ENCODE measurements at places on chromosomes 5 and 9.
A peak's percentile ranks its signal among the peaks of the same experiment; 100 is the strongest.

DNA sequence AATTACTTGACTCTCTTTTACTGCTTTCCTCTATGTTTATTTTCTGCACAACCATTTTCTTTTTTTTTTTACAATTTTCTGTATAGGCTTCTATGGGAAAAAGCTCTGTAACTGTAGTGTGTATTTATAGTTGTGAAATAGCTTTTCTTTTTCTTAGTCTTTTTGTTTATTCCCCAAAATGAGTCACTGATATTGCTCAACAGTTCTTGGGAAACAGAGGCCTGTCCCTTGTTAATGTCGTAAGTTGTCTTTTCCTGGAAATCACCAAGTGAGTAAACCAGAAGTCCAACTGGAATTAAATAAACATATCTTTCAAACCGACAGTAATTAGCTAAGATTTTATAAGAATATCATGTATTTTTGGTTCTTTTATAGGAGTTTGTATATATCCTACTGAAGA lies 325.1 kb upstream of the PRR16 start:
- DNase-seq: no peak

GRCh38 chr5:142972064-142972570 lies 201.9 kb downstream of the ARHGAP26 start:
- no peak for DNase-seq

- no peak for DNase-seq
Measured at GRCh38 chr5:112109331-112110007, 309.6 kb downstream of the EPB41L4A start.

DNA sequence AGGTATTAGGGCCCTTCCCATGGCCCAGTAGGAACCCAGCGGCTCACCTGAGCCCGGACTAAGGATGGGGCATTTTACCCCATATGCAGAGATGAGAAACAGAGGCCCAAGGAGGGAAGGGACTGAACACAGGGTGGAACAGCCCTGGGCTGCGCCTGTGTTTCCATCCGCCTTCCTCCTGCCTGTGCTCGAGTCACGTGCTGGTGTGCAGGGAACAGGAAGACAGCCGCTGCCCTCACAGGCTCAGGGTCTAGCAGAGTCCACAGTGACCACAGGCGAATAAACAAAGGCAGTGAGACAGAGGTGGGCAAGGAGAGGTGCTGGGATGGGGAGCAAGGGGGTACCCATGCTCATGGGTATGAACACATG lies 129.4 kb downstream of the C9orf50 start:
- DNase-seq: no peak

DNA sequence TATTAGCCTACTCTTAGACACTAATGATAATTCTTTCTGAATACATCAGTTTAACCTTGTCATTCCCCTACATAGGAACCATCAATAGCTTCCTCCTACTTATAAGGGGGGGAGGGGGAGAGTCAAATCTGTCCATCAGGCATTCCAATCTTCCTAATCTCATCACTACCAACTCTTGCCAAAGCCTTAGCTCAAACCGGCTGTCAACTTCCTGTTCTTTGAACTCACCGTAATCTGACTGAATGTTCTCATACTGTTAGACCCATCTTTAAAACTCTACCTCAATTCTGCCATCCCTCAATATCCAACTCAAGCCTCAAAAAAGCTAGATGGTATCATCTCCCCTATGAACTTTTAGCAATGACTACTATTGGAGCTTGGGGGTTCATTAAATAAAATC lies 41.9 kb upstream of the RNF38 start:
- DNase-seq: no peak

- no peak for DNase-seq
Measured at GRCh38 chr5:1415626-1416360, 29.4 kb downstream of the SLC6A3 start.

GRCh38 chr5:139642213-139642612 lies 5.9 kb upstream of the CXXC5 start:
- DNase-seq: no peak

GRCh38 chr9:124514125-124514524 lies 6.9 kb upstream of the NR5A1 start:
- no peak for DNase-seq

DNA sequence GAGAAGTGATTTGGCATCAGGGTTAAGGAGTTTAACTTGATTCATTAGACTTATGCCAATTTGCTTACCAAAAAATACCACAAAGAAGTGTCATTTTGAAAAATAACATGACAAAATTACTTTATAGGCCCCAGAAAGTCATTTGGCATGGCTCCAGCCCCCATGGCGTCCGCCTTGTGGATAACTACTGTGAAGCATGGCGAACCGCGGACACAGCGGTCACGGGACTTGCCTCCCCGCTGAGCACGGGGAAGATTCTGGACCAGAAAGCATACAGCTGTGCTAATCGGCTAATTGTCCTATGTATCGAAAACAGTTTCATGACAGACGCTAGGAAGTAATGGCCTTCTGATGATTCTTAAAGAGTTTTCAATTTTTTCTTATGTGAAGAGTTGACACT lies 35.4 kb upstream of the TGFBR1 start:
- DNase-seq: no peak

GRCh38 chr9:112097712-112098688 lies 77.1 kb downstream of the SUSD1 start:
- peak; percentile 29 for DNase-seq

DNA sequence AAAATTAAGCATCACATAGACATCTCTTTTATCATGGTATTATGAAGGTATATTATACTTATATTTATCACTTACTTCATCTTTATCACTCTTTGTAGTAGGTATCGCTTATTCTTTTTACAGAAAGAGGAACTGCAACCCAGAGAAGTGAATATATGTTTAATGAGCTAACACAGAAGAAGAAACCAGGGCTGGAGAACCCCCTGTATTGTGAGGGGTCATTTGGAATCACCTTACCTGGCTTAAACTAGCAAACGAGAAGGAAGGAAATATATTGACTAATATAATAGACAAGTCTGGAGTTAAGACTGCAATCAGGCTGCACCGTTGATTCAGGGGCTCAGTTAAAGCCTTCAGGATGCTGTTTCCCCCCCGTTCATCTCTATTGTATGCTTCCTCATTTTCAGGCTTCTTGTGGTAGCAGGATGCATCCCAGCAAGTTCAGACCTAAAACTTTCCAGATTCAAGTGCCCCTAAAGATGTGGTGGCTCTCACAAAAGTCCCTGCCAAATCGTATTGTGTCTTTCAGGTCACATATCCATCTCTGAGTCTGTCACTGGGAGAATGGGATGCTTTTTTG lies 146.4 kb downstream of the GCNT1 start:
- no peak for DNase-seq

DNA sequence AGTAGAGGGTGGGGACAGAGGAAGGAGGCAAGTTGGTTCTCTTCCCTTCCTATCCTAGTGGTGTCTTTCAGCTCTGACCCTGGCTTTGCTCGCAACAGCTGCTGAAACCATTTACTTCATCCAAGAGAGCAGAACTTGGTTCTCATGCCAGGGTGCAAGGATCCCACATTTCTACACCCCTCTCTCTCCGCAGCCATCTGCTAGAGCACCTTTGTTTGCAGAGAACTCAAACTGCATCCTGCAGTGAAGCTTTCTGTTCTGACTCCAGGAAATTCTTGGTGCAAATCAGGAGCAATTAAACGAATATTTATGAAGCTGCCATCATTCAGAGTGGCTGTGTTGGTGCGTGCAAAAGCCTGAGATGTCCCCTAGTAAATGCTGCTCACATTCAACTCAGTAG lies 31.9 kb downstream of the NEUROG1 start:
- no peak for DNase-seq

DNA sequence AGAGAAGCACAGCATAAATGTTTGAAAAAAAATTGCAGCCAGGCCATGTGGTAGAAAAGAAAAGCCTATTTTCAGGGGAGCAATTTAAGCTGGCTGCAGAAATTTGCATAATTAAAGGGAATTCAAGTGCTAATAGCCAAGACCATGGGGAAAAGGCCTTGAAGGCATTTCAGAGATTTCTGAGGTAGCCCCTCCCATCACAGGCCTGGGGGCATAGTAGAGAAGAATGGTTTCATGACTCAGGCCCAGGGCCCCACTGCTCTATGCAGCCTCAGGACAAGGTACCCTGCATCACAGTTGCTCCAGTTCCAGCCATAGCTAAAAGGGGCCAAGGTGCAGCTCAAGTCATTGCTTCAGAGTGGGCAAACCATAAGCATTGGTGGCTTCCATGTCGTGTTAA lies 1416.0 kb downstream of the EFNA5 start:
- DNase-seq: no peak

DNA sequence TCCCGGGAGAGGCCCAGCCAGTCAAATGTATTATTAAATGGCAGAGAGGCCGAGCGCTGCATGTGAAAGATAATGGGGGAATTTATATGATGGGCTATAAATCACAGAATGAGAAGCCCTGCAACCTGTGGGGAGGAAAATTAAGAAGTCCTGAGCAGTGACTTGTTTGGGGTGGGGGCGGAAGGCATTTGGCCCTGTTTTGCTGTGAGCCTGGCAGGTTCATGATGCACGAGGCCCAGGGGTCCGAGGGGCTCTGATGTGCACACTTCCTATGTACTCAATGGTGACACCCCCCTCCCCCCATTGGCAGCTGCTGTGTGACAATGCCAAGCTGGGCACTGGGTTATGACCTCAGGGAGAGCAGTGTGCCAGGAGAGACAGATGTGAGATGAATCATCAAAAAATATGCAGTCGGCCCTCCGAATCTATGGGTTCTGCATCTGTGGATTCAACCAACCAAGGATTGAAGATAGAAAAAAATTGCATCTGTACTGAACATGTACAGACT lies 13.7 kb upstream of the DAB2IP start:
- DNase-seq: peak; percentile 83

GRCh38 chr9:83981126-83981871 lies 694 bp downstream of the RMI1 start:
- DNase-seq: no peak

DNA sequence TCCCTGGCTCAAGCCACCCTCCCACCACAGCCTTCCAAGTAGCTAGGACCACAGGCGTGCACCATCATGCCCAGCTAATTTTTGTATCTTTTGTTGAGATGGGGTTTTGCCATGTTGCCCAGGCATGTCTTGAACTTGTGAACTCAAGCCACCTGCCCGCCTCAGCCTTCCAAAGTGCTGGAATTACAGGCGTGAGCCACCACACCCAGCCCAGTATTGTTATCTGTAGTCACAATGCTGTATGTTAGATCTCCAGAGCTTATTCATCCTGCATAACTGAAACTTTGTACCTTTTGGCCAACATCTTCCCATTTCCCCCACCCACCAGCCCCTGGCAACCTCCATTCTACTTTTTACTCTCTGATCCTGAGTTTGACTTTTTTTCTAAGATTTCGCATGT lies 37.5 kb downstream of the CREBRF start:
- no peak for DNase-seq

Data from hippocampal formation (tissue), 2 donors.